ENCODE measurements at places on chromosomes 12 and 14.
A peak's percentile ranks its signal among the peaks of the same experiment; 100 is the strongest.

DNA sequence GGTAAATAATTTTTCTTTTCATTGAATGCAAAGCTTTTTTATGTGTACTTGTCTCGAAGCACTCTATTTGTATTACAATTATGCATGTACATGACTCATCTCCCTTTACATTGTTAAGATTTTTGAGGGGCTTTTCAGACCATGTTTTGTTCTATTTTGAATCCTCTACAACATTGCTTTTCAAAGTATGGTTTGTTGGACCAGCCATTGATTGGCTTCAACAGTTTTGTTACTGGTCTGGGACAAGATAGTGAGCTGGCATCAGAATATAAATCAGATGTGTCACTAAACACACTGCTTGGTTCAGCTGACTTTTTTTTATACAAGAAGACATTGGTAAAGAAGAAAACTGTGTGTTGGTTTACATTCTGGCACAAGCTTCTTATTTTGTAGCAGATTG lies 122.3 kb downstream of the MON2 start:
- DNase-seq, result no peak

GRCh38 chr14:79502751-79503148 lies 708.6 kb downstream of the DIO2 start:
- no peak for DNase-seq

- DNase-seq, result no peak
Observed at GRCh38 chr14:22303589-22304195, 285.3 kb downstream of the DAD1 start.

DNA sequence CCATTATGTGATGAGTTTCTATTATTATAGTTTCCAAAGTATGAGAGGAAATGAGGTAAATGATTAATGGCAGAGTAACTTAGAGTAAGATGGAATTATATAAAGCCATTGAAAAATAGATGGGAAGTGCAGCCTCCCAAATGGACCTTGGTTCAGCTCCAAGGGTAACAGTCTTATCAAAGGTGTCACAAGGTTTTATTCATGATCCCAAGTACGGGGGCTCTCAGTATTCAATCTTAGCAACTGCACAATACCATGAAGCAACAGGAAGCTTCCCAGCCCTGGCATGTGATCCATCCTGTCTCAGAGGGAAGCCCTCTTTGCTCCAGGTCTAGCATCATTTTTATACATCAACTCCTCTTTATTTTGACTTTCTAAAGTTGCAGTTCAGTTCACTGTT lies 948.2 kb downstream of the GALC start:
- no peak for DNase-seq

- DNase-seq, result no peak
Observed at GRCh38 chr14:101992708-101993107, 28.3 kb downstream of the DYNC1H1 start.

DNA sequence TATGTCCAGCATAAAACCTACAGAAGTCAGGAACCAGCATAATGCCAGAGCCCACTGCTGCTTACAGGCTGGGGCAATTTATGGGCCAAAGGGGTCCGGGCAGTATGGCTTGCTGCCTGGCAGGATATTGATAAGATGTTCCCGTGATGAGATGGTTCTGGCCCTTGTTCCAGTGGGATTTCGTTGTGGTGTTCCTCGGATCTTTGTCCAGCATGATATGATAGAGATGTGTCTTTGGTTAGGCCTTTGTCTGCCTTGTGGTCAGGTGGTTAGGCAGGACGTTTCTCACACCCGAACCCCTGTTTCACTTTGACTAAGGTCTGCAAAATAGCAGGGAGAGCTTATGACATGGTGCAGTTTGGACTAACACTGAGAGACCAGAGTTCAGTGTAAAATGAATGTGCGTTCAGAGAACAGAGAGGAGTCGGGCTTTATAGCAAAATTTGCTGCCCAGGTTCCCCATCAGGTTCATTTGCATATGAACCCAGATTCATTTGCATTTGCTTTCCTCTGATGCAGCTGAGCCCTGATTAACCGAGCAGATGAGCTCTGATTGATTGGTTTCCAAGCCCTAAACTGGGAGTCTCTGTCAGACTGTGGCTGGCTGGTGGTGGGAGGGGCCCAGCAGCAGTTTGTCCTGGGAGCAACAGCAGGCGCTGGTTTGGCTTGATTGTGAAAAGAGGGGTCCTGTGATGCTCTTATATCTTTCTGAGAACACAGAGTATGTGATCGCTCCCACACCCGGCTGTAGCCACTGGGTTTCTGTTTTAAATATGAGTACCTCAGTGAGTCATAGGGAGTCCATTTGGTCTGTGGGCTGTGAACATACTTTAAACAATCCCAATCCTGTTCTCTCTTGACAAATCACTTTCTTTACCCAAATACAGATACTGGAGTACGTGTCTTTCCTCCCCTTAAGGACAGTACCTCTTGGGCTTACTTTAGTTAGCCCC lies 156.3 kb upstream of the PZP start:
- no peak for DNase-seq

GRCh38 chr12:45655743-45656142 lies 73.8 kb upstream of the ARID2 start:
- no peak for DNase-seq

GRCh38 chr14:19918553-19919264 lies 1.7 kb upstream of the OR4K5 start:
- peak; percentile 1 for DNase-seq

GRCh38 chr14:56394826-56395530 lies 184.6 kb upstream of the TMEM260 start:
- no peak for DNase-seq
